ENCODE measurements at places on chromosomes 3 and 15.

- no peak overlapping the region for H3K27ac ChIP-seq
- DNase-seq, result no peak
- no peak overlapping the region for H3K4me3 ChIP-seq
- peaks cover 57% of the 10 kb centered on the region for H3K4me1 ChIP-seq
- no peaks in the 10 kb centered on the region for H3K27me3 ChIP-seq
Measured at GRCh38 chr15:99442252-99442897, 123.4 kb upstream of the MEF2A start.

DNA sequence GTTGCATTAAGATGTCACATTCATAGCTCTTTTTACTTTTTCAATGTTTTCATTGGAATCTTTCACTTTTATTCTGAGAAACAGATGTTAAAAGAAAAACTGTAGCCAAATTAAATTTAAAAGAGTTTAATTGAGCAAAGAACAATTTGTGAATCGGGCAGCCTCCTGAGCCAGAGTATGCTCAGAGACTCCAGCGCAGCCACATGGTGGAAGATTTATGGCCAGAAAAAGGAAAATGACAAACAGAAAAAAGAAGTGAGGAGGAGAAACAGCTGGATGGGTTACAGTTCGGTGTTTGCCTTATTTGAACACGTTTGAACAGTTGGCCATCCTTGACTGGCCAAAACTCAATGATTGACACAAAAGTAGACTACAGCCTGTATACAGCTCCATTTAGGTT lies 33.8 kb upstream of the RAB11A start:
- no peaks in the 10 kb centered on the region for H3K36me3 ChIP-seq
- H3K4me3 ChIP-seq, result no peak overlapping the region
- no peaks in the 10 kb centered on the region for H3K27me3 ChIP-seq
- no peak overlapping the region for H3K27ac ChIP-seq

- DNase-seq, result no peak
- H3K4me3 ChIP-seq, result no peak overlapping the region
- H3K36me3 ChIP-seq, result no peaks in the 10 kb centered on the region
- H3K4me1 ChIP-seq, result no peaks in the 10 kb centered on the region
Measured at GRCh38 chr3:165503825-165504224, 307.6 kb upstream of the SLITRK3 start.

GRCh38 chr3:116517308-116517707 lies 72.0 kb upstream of the LSAMP start:
- H3K27me3 ChIP-seq, result no peaks in the 10 kb centered on the region
- H3K4me1 ChIP-seq, result no peaks in the 10 kb centered on the region
- H3K36me3 ChIP-seq, result no peaks in the 10 kb centered on the region
- H3K27ac ChIP-seq, result no peak overlapping the region

DNA sequence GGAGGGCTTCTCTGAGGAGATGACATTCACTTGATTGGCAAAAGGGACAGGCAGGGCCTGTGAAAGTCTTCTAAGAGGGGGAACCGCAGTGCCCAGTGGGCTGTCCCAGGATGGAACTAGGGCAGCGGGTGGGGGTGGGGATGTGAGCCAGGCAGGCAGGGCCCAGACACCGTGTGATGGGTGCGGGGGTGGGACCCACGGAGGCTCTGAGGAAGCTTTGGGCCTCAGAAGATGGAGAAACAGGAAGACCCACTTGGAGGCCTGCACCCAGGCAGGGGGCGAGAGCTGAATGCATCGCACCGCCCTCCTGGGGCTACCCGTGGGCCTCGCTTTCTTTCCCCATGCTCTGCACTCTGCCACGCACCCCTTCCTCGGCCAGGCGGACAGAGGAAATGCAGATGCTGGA lies 32.9 kb upstream of the ACAD9 start:
- peak overlapping the region; percentile 79 for H3K27ac ChIP-seq
- no peaks in the 10 kb centered on the region for H3K27me3 ChIP-seq
- DNase-seq, result no peak
- peak overlapping the region; percentile 69 for H3K4me3 ChIP-seq
- H3K36me3 ChIP-seq, result no peaks in the 10 kb centered on the region

DNA sequence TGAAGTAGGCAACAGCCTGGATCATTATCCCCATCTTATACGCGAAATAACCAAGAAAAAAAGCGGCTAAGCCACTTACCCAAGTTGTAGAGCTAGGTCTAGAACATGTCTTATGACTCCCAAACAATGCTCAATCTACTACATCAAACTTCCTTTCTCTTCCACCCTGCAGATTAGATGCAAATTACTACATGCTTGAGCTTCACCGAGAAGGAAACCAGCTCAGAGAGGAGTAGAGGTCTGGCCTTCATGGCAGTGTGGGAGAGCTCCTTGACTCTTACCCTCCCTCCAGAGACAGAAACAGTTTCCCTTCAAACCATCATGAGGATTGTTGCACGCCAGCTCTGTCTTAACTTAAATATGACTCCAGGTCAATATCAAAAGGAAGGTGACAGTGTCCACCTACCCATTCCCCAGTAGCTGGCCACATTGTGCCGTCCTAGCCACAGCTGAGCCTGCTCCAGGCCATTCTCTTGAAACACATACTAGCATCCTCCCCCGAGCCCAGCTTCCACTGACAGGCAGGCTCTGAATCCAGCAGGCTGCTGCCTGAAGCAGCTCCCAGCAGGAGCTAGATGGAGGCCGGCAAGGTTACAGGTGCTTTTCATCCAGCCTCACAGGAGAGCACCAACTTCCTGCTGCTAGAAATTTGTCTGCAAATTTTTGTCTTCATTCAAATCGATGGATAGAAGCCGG lies 56.8 kb downstream of the CPN2 start:
- no peak overlapping the region for H3K4me3 ChIP-seq
- H3K27ac ChIP-seq, result no peak overlapping the region
- no peaks in the 10 kb centered on the region for H3K27me3 ChIP-seq
- DNase-seq, result no peak
- H3K36me3 ChIP-seq, result no peaks in the 10 kb centered on the region

DNA sequence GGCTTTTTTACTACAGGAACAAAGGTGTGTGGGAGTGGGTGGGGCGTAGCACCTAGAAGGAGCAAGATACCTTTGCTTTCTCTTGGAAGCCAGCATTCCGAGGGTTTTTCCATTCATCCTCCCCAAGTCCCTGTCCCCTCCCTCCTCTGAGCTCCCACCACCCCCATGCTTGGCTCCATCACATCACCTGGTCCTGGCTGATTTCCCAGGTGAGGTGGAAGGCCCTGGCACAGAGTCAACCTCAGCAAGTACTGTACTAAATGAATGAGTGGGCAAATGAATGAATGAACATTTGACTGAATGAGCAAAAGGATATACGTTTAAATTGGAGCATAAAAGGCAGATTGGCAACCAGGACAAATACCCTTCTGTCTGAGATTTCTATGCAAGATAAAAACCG lies 45.4 kb downstream of the DZIP1L start:
- no peak for DNase-seq

DNA sequence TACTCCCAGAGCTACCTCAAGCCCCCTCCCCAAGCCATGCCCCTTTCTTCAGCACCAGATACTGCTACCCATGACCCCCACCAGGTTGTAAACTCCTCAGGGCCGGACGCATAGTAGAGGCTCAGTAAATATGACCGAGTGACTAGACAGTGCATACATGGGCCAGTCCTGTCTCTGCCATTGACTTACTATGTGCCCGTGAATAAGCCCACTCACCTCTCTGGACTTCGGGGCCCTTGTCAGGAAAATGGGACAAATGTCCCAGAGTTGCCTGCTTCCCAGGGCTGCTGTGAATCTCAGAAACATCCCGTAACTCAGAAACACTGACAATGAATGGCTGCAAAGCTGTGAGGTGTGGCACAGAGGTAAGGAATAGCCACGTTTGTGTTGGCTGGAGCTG lies 48.2 kb upstream of the FGD5 start:
- H3K27me3 ChIP-seq, result no peaks in the 10 kb centered on the region
- no peak overlapping the region for H3K4me3 ChIP-seq
- no peaks in the 10 kb centered on the region for H3K4me1 ChIP-seq

Data from activated naive CD4-positive, alpha-beta T cell treated with anti-CD3 and anti-CD28 coated beads for 36 hours (primary cell).